Hindlimb muscle (tissue), 1 donor: ENCODE measurements at places on chromosomes 5 and 9. TPM values are rescaled to one million over a fixed set of nuclear protein-coding genes. Genes with fewer than 3 reads are reported as not detected.

ZNG1A gene
- polyA plus RNA-seq, result 63.0 TPM

RPL12 gene
- 2,053 TPM for polyA plus RNA-seq

EMB gene
- 2.7 TPM for polyA plus RNA-seq

MRPL36 gene
- 32.8 TPM for polyA plus RNA-seq
